HepG2 (cell line): ENCODE measurements at places on chromosomes 7 and 10. TPM values are rescaled to one million over a fixed set of nuclear protein-coding genes. Genes with fewer than 3 reads are reported as not detected.

DNA sequence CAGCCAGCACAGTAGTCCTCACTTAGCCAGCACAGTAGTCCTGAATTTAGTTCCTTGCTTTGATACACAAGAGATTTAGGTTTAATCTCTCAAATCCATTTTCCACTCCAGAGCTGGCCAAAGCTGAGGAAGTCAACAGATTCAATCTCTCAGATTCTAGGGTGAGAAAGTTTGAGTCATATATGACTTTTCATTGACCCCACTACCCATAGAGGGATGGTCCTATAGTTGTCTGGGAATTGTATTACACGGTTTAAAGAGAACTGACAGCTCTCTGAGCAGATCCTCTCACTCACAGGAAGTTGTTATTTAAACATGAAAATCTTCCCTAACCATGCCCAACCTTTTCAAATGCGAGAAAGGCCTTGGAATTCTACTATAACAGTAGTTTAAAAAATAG lies 641.8 kb upstream of the SEMA3D start:
- no peak overlapping the region for H3K4me3 ChIP-seq
- no peaks in the 10 kb centered on the region for H3K36me3 ChIP-seq
- no peak overlapping the region for H3K27ac ChIP-seq

The LIPJ gene
- not detected in 2 replicates for total RNA-seq

GRCh38 chr10:128897401-128898129 lies 569.5 kb upstream of the MGMT start:
- peaks cover 14% of the 10 kb centered on the region; the same call in 1 of the 3 replicates for H3K27me3 ChIP-seq
- H3K36me3 ChIP-seq = no peaks in the 10 kb centered on the region
- no peak for DNase-seq
- no peaks in the 10 kb centered on the region for H3K4me1 ChIP-seq

GRCh38 chr7:77464589-77464988 lies 48.4 kb upstream of the GSAP start:
- H3K4me1 ChIP-seq = peaks cover 39% of the 10 kb centered on the region
- DNase-seq = no peak
- H3K4me3 ChIP-seq = no peak overlapping the region
- H3K27ac ChIP-seq = no peak overlapping the region
- no peaks in the 10 kb centered on the region for H3K27me3 ChIP-seq

- no peaks in the 10 kb centered on the region for H3K27me3 ChIP-seq
- H3K27ac ChIP-seq = peak overlapping the region; percentile 81
- H3K4me1 ChIP-seq = peaks cover 24% of the 10 kb centered on the region
- H3K4me3 ChIP-seq = peak overlapping the region; percentile 77
- peaks cover 15% of the 10 kb centered on the region; the same call in 2 of the 3 replicates for H3K36me3 ChIP-seq
- no peak for DNase-seq
Observed at GRCh38 chr10:70145166-70145665, 1.3 kb downstream of the TYSND1 start.

The UTF1 gene
- total RNA-seq = not detected in 2 replicates

GRCh38 chr10:114618722-114619121 lies 39.4 kb downstream of the ABLIM1 start:
- H3K4me1 ChIP-seq = peaks cover 25% of the 10 kb centered on the region
- H3K27me3 ChIP-seq = no peaks in the 10 kb centered on the region
- no peak overlapping the region for H3K4me3 ChIP-seq
- DNase-seq = no peak
- no peaks in the 10 kb centered on the region for H3K36me3 ChIP-seq
- no peak overlapping the region for H3K27ac ChIP-seq

- no peak overlapping the region for H3K4me3 ChIP-seq
- no peak for DNase-seq
- peaks cover 58% of the 10 kb centered on the region for H3K36me3 ChIP-seq
- H3K27me3 ChIP-seq = no peaks in the 10 kb centered on the region
Observed at GRCh38 chr10:71821909-71822763, 28.9 kb downstream of the PSAP start.

- peak; percentile 34 for DNase-seq
- H3K27ac ChIP-seq = no peak overlapping the region
- no peaks in the 10 kb centered on the region for H3K4me1 ChIP-seq
- no peak overlapping the region for H3K4me3 ChIP-seq
- no peaks in the 10 kb centered on the region for H3K27me3 ChIP-seq
Observed at GRCh38 chr7:45078125-45078681, 10.6 kb downstream of the NACAD start.

GRCh38 chr10:78570633-78571235 lies 498.0 kb upstream of the ZMIZ1 start:
- peaks cover 2% of the 10 kb centered on the region for H3K27me3 ChIP-seq
- no peaks in the 10 kb centered on the region for H3K36me3 ChIP-seq
- DNase-seq = no peak
- H3K27ac ChIP-seq = no peak overlapping the region
- no peak overlapping the region for H3K4me3 ChIP-seq

GRCh38 chr10:1190791-1191490 lies 134.8 kb downstream of the WDR37 start:
- peaks cover 16% of the 10 kb centered on the region for H3K4me1 ChIP-seq
- H3K27me3 ChIP-seq = peaks cover 90% of the 10 kb centered on the region
- H3K4me3 ChIP-seq = no peak overlapping the region
- DNase-seq = no peak
- no peaks in the 10 kb centered on the region for H3K36me3 ChIP-seq

- no peaks in the 10 kb centered on the region for H3K36me3 ChIP-seq
- no peak overlapping the region for H3K4me3 ChIP-seq
- DNase-seq = no peak
- H3K27ac ChIP-seq = no peak overlapping the region
- H3K4me1 ChIP-seq = no peaks in the 10 kb centered on the region
Observed at GRCh38 chr10:57638411-57638810, 629.3 kb downstream of the IPMK start.

The CRTAC1 gene
- total RNA-seq = not detected in 2 replicates

DNA sequence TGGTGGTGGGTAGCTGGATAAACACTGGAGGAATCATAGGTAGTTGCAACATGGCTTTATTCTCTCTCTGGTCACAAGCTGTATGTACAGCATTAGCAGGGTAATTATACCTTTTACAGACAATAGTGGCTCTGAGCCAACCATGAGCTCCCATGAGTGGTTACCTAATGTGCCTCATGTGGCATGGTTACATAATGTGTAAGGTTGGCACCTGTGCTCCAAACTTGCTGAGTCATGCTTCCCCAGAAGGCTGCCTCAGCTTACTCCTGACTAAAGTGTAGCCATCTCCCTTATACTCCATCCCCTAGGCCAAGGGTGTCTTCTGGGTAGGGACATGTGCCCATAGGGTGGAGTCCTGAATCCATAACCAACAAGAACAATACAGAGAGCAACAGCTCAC lies 345.3 kb upstream of the SEMA3C start:
- no peak overlapping the region for H3K27ac ChIP-seq
- DNase-seq = no peak

The EMX2 gene
- not detected in 2 replicates for total RNA-seq

The TMEM178B gene
- total RNA-seq = 0.02 TPM in 1 of 2 replicates, not detected in the other

DNA sequence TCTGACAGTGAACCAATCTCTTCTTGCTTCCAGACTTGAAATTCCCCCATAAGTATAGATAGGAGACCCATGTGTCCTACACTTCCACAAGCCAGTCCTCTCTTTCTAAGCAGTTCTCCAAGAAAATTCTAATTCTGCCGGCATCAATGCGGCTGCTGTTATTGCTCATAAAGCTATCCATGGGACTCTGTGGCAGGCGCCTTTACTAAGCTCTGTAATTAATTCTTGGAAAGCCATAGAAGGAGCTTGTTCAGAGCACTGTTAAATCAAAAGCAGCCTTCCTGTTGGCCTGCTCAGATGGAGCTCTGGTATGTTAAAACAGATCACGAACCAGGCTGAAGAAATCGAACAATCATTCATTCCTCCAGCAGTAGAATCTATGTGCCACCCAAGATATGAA lies 244.3 kb upstream of the NFE2L3 start:
- no peaks in the 10 kb centered on the region for H3K27me3 ChIP-seq
- H3K36me3 ChIP-seq = no peaks in the 10 kb centered on the region
- H3K27ac ChIP-seq = no peak overlapping the region
- DNase-seq = no peak

DNA sequence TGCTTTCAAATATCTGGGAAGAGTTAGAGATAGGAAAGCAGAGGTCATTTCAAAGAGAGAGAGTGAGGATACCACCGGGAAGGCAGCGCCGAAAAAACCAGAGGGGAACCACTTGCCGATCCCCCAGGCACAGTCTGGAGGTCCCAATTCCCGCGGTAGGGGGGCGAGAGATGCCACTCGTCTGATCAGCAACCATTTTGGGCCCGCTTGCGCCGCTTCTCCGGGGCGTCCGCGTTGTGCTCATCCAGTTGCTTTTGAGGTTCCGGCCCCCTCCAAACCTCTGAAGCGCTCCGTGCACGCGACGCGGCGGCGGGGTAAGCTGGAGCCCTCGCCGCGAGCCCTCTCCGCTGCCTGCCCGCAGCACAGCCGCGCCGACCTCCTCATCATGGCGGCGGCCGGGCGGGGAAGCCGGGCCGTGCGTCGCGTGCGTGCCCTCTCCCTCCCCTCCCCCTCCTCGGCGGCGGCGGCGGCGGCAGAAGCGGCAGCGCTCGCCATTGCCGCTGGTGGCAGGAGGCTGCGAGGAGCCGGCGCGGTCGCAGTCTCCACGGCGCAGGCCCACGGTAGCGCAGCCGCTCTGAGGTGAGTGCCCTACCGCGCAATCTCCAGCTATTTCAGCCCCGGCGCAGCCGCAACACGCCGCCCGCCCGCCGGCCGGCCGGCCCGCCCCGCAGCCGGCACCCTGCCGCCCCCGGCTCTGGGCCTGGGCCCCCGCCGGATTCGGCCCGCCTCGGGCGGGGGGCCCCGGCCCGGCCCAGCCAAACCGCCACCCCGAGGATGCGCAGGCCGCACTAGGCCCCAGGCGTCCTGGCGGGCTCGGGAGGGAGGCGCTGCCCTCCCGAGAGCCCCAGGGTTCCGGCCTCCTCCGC lies at the start of gene NRF1:
TSS of gene NRF1 (plus strand) at position 475 of the 866 bp plus-strand sequence. CDS start 45,632 bp downstream, outside the sequence.
- DNase-seq = peak; percentile 67
- H3K36me3 ChIP-seq = peaks cover 2% of the 10 kb centered on the region; the same call in 1 of the 2 replicates
- H3K27ac ChIP-seq = peak within 1 kb of the TSS; percentile 94
- H3K4me1 ChIP-seq = peaks cover 54% of the 10 kb centered on the region
- H3K4me3 ChIP-seq = peak within 1 kb of the TSS; percentile 92

GRCh38 chr7:6376820-6377219 lies 70.9 kb downstream of the DAGLB start:
- H3K27me3 ChIP-seq = no peaks in the 10 kb centered on the region; the same call in 2 of the 3 replicates
- peaks cover 55% of the 10 kb centered on the region for H3K4me1 ChIP-seq
- H3K27ac ChIP-seq = peak overlapping the region; percentile 49
- H3K36me3 ChIP-seq = peaks cover 3% of the 10 kb centered on the region; the same call in 1 of the 2 replicates
- peak; percentile 90 for DNase-seq

- no peak overlapping the region for H3K4me3 ChIP-seq
- DNase-seq = peak; percentile 59
- H3K36me3 ChIP-seq = peaks cover 44% of the 10 kb centered on the region
- no peak overlapping the region for H3K27ac ChIP-seq
- peaks cover 14% of the 10 kb centered on the region; the same call in 1 of the 2 replicates for H3K4me1 ChIP-seq
Observed at GRCh38 chr10:73159038-73159648, 8.7 kb downstream of the ECD start.

GRCh38 chr7:106073701-106074100 lies 38.4 kb downstream of the SYPL1 start:
- peaks cover 63% of the 10 kb centered on the region for H3K4me1 ChIP-seq
- no peaks in the 10 kb centered on the region for H3K36me3 ChIP-seq
- peaks cover 4% of the 10 kb centered on the region; the same call in 2 of the 3 replicates for H3K27me3 ChIP-seq
- H3K27ac ChIP-seq = no peak overlapping the region

DNA sequence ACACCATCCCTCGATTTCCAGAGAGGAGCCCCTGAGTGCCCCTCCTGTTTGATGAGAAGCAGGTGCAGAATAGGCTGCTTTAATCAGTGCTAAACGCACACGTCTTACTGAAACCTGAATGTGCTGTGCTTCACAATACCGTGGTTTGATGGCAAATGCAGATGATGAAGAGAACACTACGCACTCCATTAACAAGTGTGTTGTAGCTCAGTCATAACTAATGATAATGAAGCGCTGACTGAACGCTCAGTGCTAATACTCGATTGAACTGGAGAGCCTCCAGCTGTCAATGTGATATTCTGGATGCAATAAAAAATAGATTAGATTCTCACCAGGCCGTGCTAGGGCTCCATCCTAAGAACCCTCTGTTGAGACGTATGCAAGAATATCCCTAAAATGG lies 279.7 kb upstream of the PLPP4 start:
- H3K4me3 ChIP-seq = no peak overlapping the region
- no peak overlapping the region for H3K27ac ChIP-seq
- H3K36me3 ChIP-seq = no peaks in the 10 kb centered on the region
- DNase-seq = no peak
- H3K4me1 ChIP-seq = no peaks in the 10 kb centered on the region

DNA sequence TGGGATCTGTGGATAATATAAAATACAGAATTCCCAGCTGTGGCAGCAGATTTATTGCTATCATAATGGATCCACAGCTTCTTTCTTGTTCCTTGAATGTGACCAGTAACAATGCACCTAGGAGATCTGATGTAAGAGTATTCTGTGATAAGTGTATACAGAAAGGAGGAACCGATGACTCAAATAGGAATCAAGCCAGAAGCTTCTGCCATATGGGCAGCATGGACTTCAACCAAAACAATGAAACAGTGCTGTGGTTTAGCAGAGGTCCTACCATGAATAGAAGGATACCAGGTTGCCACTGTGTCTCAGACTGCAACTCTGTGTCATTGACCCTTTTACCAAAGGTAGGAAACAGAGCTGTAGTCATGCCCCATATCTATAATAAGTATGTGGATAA lies 81.8 kb downstream of the PTPRZ1 start:
- H3K27me3 ChIP-seq = no peaks in the 10 kb centered on the region
- no peak overlapping the region for H3K27ac ChIP-seq
- H3K36me3 ChIP-seq = no peaks in the 10 kb centered on the region
- DNase-seq = no peak
- no peak overlapping the region for H3K4me3 ChIP-seq

- H3K27ac ChIP-seq = no peak overlapping the region
- no peaks in the 10 kb centered on the region for H3K36me3 ChIP-seq
- H3K4me3 ChIP-seq = no peak overlapping the region
- DNase-seq = no peak
- H3K27me3 ChIP-seq = no peaks in the 10 kb centered on the region
- no peaks in the 10 kb centered on the region for H3K4me1 ChIP-seq
Observed at GRCh38 chr7:39890411-39890810, 59.6 kb upstream of the CDK13 start.

GRCh38 chr10:78980354-78980753 lies 88.4 kb upstream of the ZMIZ1 start:
- no peaks in the 10 kb centered on the region for H3K36me3 ChIP-seq
- H3K27ac ChIP-seq = no peak overlapping the region
- peaks cover 35% of the 10 kb centered on the region; the same call in 2 of the 3 replicates for H3K27me3 ChIP-seq
- no peak for DNase-seq

- no peak overlapping the region for H3K4me3 ChIP-seq
- no peaks in the 10 kb centered on the region; the same call in 1 of the 2 replicates for H3K27me3 ChIP-seq
- DNase-seq = peak; percentile 65
Observed at GRCh38 chr10:110279407-110279986, 25.2 kb downstream of the SMNDC1 start.

GRCh38 chr7:80150611-80151273 lies 16.1 kb downstream of the GNAI1 start:
- no peaks in the 10 kb centered on the region for H3K36me3 ChIP-seq
- no peak for DNase-seq
- H3K27ac ChIP-seq = no peak overlapping the region
- H3K27me3 ChIP-seq = no peaks in the 10 kb centered on the region
- H3K4me1 ChIP-seq = no peaks in the 10 kb centered on the region

- H3K27ac ChIP-seq = no peak overlapping the region
- DNase-seq = no peak
- no peaks in the 10 kb centered on the region for H3K36me3 ChIP-seq
- no peak overlapping the region for H3K4me3 ChIP-seq
- peaks cover 7% of the 10 kb centered on the region; the same call in 1 of the 2 replicates for H3K27me3 ChIP-seq
Observed at GRCh38 chr7:30984359-30985107, 20.8 kb downstream of the GHRHR start.

The HMX2 gene
- not detected in 2 replicates for total RNA-seq

GRCh38 chr10:18157881-18158280 lies 17.7 kb downstream of the CACNB2 start:
- H3K4me3 ChIP-seq = no peak overlapping the region
- no peak for DNase-seq
- no peaks in the 10 kb centered on the region for H3K4me1 ChIP-seq

The C10orf67 gene
- total RNA-seq = not detected in 2 replicates
